ENCODE measurements at places on chromosomes 12 and 14.

DNA sequence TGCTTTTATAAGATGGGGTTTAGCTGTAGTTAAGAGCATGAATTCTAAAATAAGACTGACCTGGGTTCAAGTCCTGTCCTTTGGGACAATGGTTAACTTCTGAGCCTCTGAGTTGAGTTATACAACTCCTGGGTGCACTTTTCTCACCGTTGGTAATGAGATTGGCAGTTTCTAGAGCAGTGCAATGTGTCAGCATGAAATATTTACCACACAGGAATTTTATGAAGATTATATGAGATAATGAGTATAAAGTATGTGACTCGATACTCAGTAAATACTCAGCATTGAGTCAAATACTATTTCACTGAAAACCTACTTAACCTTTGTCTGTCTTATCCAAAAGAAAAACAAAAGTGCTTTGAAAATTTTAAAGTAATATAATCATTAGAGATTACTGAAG lies 214.2 kb downstream of the CPNE8 start:
- no peak for DNase-seq

DNA sequence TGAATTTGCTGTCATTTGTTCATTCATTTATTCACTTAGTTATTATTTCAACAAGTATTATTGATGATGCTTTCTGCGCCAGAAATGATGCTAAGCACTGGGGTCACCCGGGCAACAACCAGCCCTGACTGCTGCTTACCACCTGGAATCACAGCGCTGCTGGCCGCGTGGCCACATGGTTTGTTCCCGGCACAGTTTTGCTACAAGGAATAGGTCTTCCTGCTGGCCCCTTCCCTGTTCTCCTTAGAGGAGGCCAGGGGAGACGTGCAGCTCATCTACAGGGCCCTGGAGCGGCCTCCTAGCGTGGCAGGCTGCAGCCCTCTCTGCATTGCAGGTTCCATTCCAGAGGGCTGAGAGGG lies 7.0 kb downstream of the JDP2 start:
- DNase-seq, result no peak

- no peak for DNase-seq
These were observed 16.8 kb upstream of the FAR2 start for GRCh38 chr12:29132316-29132715.

DNA sequence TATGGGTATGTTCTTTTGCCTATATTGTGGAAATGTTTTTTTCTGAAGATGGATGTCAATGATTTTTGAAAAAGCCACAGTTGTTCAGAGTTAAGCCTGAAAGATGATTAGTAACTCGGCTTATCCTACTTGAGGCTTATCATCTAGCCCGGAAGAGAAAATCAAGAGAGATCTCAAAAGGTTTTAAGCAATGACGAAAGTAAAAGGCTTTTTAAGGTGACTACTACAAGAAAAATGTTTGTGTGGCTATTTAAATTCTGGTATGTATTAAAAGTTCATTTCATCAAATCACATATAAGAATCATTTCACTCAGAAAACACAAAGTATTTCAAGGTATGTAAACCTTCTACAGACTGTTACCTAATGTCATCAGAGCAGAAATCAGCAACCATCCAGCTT lies 40.2 kb downstream of the HEATR5A start:
- DNase-seq, result no peak

GRCh38 chr12:26118308-26118707 lies 6.5 kb downstream of the BHLHE41 start:
- DNase-seq, result no peak
